ENCODE measurements at places on chromosomes 2 and 18.

DNA sequence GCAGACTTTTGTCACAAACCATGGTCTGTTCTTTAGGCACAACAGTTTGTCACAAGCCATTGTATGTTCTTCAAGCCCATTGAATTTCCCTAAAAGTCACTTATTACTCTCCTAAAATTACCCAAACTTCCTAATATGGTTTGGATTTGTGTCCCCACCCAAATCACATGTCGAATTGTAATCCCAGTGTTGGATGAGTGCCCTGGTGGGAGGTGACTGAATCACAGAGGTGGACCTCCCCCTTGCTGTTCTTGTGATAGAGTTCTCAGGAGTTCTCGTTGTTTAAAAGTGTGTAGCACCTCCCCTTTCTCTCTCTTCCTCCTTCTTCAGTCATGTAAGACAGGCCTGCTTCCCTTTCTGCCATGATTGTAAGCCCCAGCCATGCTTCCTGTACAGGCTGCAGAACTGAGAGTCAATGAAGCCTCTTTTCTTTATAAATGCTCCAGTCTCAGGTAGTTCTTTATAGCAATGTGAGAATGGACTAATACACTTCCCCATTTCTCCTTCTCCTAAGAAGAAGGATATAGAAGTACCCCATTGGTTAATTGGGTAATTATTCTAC, 11.2 kb upstream of the GYPC start:
- DNase-seq, result no peak

DNA sequence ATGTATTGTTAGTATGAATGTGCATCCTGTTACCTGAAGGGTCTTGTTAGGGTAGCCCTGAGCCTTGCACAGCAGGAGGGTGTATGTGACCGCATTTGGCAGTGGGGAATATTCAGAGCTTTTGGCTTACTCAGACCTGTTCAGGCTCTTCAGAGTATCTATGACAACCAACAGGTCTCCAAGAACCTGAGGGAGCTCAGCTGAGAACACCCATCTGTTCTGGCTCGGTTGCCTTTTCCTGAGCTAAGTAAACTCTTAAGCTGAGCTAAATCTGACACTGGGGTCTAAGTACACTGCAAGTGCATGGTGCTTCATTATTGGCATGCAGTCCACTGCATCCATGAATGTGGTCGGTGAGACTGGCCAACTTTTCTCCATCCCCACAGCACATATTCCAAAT, 92.4 kb upstream of the CHST9 start:
- no peak for DNase-seq

DNA sequence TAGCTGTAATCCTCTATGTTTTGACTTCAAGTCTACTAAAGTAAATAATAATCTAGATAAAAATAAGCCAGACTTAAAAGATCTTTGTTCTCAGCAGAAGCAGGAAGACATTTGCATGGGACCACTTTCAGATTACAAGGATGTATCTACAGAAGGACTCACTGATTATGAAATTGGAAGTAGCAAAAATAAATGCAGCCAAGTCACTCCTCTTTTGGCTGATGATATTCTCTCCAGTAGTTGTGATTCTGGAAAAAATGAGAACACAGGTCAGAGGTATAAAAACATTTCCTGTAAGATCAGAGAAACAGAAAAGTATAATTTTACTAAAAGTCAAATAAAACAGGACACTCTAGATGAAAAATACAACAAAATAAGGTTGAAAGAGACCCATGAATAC, 338.4 kb downstream of the ZNF804A start:
- DNase-seq, result no peak

GRCh38 chr2:202090530-202090929, 17.5 kb downstream of the KIAA2012 start:
- no peak for DNase-seq

- DNase-seq, result no peak
Measured at GRCh38 chr18:44214396-44214795, 466.3 kb upstream of the SETBP1 start.
